ENCODE measurements at places on chromosomes 2 and 18. TPM values are rescaled to one million over a fixed set of nuclear protein-coding genes. Genes with fewer than 3 reads are reported as not detected.

The IKZF2 gene
- total RNA-seq: 16.5 TPM

The HSPE1 gene
- 65.3 TPM for total RNA-seq

The CFC1 gene
- total RNA-seq: not detected

The UPP2 gene
- not detected for total RNA-seq

The PUS10 gene
- total RNA-seq: 8.5 TPM

The TUBA4B gene
- 3.5 TPM for total RNA-seq

The CXCR1 gene
- 10.4 TPM for total RNA-seq

The NT5C1B gene
- not detected for total RNA-seq

All from lower lobe of right lung (tissue), 2 donors.